ENCODE measurements at places on chromosomes 12 and 14.

DNA sequence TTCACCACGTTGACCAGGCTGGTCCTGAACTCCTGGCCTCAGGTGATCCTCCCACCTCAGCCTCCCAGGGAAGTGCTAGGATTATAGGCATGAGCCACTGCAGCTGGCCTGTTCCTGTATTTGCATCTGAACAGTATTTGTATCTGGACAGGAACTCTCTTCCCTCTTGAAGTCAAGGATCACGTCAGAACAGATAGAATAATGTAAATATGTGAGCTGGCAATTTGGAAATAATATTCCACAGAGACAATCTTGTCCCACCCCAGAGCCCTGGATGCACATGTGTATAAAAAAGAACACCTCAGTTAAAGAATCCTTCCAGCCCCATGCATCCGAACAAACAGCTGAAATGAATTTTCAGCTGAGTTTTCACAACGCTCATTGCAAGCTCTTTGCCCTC, 118.3 kb downstream of the VEZT start:
- no peak for DNase-seq

- DNase-seq = no peak
Observed at GRCh38 chr12:19021240-19021639, 108.3 kb upstream of the PLEKHA5 start.

- no peak for DNase-seq
Observed at GRCh38 chr12:123335490-123335889, 29.2 kb downstream of the SBNO1 start.

DNA sequence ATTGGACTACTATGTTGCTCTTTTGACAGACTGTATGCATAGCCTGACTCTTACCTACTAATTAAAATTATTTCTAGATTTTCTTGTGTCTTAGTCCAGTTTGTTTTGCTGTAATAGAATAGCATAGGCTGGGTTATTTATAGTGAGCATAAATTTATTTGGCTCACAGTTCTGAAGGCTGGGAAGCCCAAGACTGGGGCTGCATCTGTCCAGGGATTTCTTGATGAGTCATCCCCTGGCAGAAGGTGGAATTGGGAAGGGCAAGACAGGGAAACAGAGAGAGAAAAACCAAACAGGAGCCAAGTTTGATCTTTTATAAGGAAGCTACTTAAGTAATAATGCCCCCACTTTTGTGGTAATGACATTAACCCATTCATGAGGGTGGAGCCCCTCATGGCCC, 759.2 kb upstream of the LRFN5 start:
- no peak for DNase-seq

DNA sequence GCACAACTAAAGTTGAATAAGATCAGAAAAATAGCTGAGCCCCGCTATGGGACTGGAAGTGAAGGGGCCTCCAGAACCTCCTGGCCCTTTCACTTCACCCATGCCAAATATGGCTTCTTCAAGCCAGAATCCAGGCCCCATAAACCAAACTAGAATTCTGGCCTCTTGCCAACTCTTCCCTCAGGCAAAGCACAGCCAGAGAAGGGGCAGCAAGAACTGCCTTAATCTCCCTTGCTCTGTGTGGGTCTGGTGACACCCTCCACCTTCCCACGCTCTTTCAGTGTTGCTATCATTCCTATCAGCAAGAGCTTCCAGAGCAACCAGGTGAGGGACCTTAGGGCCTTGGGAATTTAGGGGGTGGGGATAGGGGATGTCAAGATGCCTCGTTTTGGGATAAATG, 3.1 kb upstream of the PNMA1 start:
- DNase-seq = no peak

DNA sequence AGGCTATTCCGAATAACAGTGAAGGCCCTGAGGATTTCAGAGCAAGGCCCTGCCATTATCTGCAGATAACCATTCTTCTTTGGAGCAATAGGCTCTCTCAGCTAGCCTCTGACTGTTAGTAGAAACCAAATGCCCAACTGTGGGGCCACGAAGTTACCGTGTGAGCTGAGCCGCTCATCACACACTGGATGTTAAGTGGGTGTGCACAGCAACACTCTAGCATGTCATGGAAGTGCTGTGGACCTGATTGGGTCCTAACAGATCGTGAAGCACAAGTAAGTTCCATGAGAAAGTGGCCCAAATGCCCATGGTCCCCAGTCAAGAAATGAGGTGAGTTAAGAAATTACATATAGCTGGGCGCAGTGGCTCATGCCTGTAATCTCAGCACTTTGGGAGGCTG, 190.4 kb downstream of the ALG10 start:
- DNase-seq = no peak

GRCh38 chr12:47903927-47904712, 674 bp downstream of the VDR start:
- DNase-seq = peak; percentile 17

Measured in activated T-helper 1 cell treated with anti-CD3 and anti-CD28 coated beads, Interleukin-2, amount 50 U/mL, for 16 hours (primary cell).